Motor neuron (in vitro differentiated cells): ENCODE measurements at places on chromosomes 5 and 9.

- no peak for ATAC-seq
These were observed 117.2 kb downstream of the TRPM3 start for GRCh38 chr9:71004196-71004595.

- no peak for ATAC-seq
These were observed 140.5 kb downstream of the MUSK start for GRCh38 chr9:110809038-110809595.

GRCh38 chr9:133009906-133010582, 20.8 kb upstream of the GTF3C5 start:
- ATAC-seq: no peak

- no peak for ATAC-seq
These were observed 1609.2 kb upstream of the ACO1 start for GRCh38 chr9:30775236-30775635.

- no peak for ATAC-seq
These were observed 94.1 kb upstream of the RANBP6 start for GRCh38 chr9:6109571-6109970.

DNA sequence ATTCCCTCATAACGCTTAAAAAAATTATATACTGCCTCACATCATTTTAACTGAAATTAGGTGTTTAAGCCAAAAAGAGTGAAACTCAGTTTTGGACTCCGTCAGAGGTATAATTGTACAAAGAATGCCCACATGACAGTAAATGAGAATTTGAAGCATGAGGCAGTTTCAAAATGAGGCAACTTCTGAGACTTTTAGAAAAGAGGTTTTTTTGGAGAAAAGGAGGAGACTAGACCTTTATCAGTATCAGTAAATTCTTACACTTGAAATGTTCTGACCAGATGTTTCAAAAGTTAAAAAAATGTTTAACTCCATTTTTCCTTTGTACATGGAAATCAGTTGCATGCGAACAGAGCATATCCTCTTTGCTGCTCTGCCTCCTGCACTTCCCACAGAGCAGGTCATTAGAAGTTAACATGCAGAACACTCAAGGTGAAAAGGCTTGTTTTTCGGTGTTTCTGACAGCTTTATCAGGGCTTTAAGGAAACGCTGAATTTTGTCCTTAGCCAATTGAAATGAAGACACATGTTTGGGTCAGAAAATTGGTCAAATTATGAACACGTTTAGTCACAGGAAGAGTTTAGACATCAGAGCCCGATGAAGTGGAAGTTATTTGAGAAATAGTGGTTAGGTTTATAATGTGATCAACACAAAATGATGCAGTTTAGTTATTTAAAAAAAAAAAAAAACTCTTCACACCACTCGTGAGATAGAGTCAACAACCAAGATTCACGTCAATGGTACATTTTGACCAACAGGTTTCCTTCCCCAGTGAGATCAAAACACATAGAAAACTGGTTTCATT, 59.5 kb downstream of the PIK3R1 start:
- ATAC-seq: no peak

DNA sequence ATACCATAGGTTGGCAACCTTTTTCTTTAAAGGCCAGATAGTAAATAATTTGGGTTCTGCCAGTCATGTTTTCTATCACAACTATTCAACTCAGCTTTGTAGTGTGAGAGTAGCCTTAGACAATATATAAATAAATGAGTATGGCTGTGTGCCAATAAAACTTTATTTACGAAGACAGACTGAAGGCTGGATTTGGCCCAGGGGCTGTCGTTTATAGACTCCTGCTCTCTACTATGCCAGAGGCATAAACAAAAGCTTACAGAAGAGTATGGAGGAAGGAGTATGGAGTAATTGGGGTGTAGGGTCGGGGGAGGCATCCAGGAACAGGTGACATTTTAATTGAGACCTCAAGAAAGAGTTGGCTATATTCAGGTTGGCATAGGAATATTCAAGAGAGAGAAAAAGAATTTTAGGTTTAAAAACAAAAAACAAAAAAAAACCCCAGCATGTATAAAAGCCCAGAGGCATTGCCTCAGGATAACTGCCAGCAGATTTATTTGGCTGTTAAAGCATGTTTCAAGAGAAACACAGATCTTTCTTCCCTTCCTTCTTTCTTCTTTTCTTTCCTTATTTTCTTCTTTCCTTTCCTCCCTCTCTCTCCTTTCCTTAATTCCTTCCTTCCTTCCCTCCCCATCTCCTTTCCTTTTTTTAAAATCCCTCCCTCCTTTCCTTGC, 39.9 kb downstream of the SLIT3 start:
- ATAC-seq: no peak
